ENCODE measurements at places on chromosomes 11 and 22. TPM values are rescaled to one million over a fixed set of nuclear protein-coding genes. Genes with fewer than 3 reads are reported as not detected.

DNA sequence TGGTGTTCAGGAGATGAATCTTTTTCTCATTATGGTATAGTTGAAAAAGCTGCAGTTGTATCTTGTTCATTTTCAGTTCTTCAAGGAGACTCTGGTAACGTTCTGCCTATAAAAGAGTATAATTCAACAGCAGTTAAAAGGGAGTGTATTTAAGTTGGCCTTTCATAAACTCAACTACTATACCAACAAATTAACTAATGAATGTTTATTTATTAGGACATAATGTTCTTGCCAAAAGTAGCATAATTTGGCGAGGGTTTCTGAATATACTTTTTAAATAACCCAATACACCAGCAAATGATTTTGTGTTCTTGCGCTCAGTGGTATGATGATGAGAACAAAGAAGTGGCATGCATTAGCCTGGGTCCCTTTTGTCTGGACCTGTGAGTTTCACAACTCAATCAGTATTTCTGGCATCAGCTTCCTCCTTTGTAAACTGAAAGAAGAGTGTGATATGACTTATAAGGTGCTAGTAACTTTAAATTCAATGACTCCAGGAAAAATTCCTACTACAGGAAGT, 10.9 kb downstream of the SMC1B start:
- H3K27me3 ChIP-seq: no peaks in the 10 kb centered on the region
- no peaks in the 10 kb centered on the region for H3K36me3 ChIP-seq
- no peak overlapping the region for H3K4me3 ChIP-seq
- no peaks in the 10 kb centered on the region for H3K4me1 ChIP-seq

DNA sequence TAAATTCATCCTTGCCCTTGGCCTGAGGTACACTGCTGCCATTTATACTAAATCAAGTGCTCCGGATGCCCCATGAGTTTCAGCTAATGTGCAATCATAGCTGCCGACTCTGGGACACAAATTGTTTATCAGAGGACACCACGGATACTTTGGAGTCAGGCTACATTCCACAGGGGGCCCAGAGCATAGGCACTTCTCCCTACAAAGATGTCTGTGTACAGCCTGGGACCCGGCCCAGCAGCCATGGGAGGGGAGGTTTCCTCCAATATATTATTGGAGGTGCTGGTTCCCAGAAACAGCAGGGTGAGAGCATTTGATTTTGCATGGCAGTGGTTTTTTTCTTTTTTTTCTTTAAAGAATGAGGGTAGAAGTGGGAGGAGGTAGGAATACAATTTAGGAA, 31.3 kb downstream of the HTR3B start:
- no peaks in the 10 kb centered on the region for H3K36me3 ChIP-seq
- no peak for ATAC-seq
- H3K4me1 ChIP-seq: no peaks in the 10 kb centered on the region
- H3K27ac ChIP-seq: no peak overlapping the region
- peaks cover 11% of the 10 kb centered on the region for H3K27me3 ChIP-seq

- H3K27ac ChIP-seq: no peak overlapping the region
- H3K4me3 ChIP-seq: no peak overlapping the region
- H3K4me1 ChIP-seq: no peaks in the 10 kb centered on the region
- no peaks in the 10 kb centered on the region for H3K36me3 ChIP-seq
These were observed 27.0 kb downstream of the SPATA19 start for GRCh38 chr11:133818302-133818701.

GRCh38 chr22:17862646-17863181, 88.4 kb upstream of the BID start:
- H3K27me3 ChIP-seq: no peaks in the 10 kb centered on the region
- H3K4me3 ChIP-seq: no peak overlapping the region
- ATAC-seq: no peak
- no peak overlapping the region for H3K27ac ChIP-seq
- H3K4me1 ChIP-seq: no peaks in the 10 kb centered on the region

- H3K27me3 ChIP-seq: no peaks in the 10 kb centered on the region
- H3K36me3 ChIP-seq: no peaks in the 10 kb centered on the region
- H3K4me1 ChIP-seq: no peaks in the 10 kb centered on the region
- H3K4me3 ChIP-seq: no peak overlapping the region
These were observed 45.0 kb downstream of the ST3GAL4 start for GRCh38 chr11:126400479-126400878.

DNA sequence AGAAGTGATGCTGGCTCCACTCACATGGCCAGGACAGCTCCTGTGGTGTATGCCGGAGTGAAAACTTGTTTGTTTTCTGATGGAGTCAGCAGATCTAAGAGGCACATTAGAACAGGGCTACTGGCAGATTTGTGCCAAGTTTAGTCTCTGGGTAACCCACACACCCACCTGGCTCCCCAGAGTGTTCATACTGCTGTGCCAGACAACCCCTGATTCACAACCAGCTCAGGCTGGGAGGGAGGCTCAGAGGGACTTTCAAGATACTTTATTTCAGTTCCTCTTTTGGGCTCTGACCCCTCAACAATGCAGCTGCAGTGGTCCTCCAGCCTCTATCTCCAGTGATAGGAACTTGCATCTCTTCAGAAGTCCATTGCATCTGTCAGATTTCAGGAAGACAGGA, 8.5 kb downstream of the NTM start:
- H3K36me3 ChIP-seq: no peaks in the 10 kb centered on the region
- no peak overlapping the region for H3K27ac ChIP-seq
- H3K4me1 ChIP-seq: no peaks in the 10 kb centered on the region

GRCh38 chr11:41065432-41065831, 394.0 kb downstream of the LRRC4C start:
- H3K36me3 ChIP-seq: no peaks in the 10 kb centered on the region
- H3K4me3 ChIP-seq: no peak overlapping the region
- ATAC-seq: no peak
- H3K27me3 ChIP-seq: no peaks in the 10 kb centered on the region
- no peaks in the 10 kb centered on the region for H3K4me1 ChIP-seq

- ATAC-seq: no peak
- H3K36me3 ChIP-seq: no peaks in the 10 kb centered on the region
- H3K4me3 ChIP-seq: peak overlapping the region; percentile 19
- peaks cover 26% of the 10 kb centered on the region for H3K4me1 ChIP-seq
These were observed 2.7 kb upstream of the GAB2 start for GRCh38 chr11:78420255-78420764.

- no peak overlapping the region for H3K27ac ChIP-seq
- no peak overlapping the region for H3K4me3 ChIP-seq
- H3K36me3 ChIP-seq: no peaks in the 10 kb centered on the region
- H3K27me3 ChIP-seq: peaks cover 12% of the 10 kb centered on the region
- no peaks in the 10 kb centered on the region for H3K4me1 ChIP-seq
These were observed 29.1 kb upstream of the KRTAP5-6 start for GRCh38 chr11:1667906-1668305.

- H3K4me3 ChIP-seq: no peak overlapping the region
- H3K27ac ChIP-seq: peak overlapping the region; percentile 51
- ATAC-seq: no peak
- no peaks in the 10 kb centered on the region for H3K27me3 ChIP-seq
These were observed 33.9 kb downstream of the ARHGAP1 start for GRCh38 chr11:46666516-46666915.

- H3K36me3 ChIP-seq: peaks cover 17% of the 10 kb centered on the region
- H3K4me1 ChIP-seq: peaks cover 5% of the 10 kb centered on the region
- no peaks in the 10 kb centered on the region for H3K27me3 ChIP-seq
These were observed 18.5 kb upstream of the STK33 start for GRCh38 chr11:8612522-8612921.

GRCh38 chr11:79179087-79179486, 261.7 kb downstream of the TENM4 start:
- H3K4me1 ChIP-seq: no peaks in the 10 kb centered on the region
- H3K36me3 ChIP-seq: no peaks in the 10 kb centered on the region
- no peak for ATAC-seq
- peaks cover 18% of the 10 kb centered on the region for H3K27me3 ChIP-seq

GRCh38 chr11:115579181-115579825, 75.1 kb upstream of the CADM1 start:
- H3K27me3 ChIP-seq: no peaks in the 10 kb centered on the region
- no peak overlapping the region for H3K27ac ChIP-seq
- no peaks in the 10 kb centered on the region for H3K4me1 ChIP-seq
- ATAC-seq: no peak

GRCh38 chr11:95605271-95605940, 184.2 kb downstream of the FAM76B start:
- no peaks in the 10 kb centered on the region for H3K4me1 ChIP-seq
- H3K27ac ChIP-seq: no peak overlapping the region
- no peaks in the 10 kb centered on the region for H3K36me3 ChIP-seq
- ATAC-seq: no peak

GRCh38 chr11:8297781-8298440, 34.2 kb upstream of the LMO1 start:
- no peaks in the 10 kb centered on the region for H3K4me1 ChIP-seq
- H3K27ac ChIP-seq: no peak overlapping the region
- peaks cover 21% of the 10 kb centered on the region for H3K27me3 ChIP-seq
- H3K36me3 ChIP-seq: no peaks in the 10 kb centered on the region
- H3K4me3 ChIP-seq: no peak overlapping the region
- ATAC-seq: no peak

DNA sequence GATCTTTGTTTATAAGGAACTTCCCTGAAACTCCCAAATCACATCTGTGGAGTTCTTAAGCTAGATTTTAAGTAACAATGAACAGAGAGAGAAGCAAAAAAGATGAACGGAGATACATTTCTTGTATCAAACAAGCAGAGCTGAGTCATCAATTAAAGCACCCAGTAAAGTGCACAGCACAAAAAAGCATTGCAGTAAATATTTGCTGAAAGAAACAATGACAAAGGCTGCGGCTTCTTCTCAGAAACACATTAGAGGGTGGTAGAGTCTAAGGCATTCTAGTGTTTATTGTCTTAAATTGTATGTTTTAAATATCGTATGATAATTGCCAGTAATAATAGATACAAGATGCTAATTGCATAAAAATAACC, 941.6 kb upstream of the CHORDC1 start:
- H3K27me3 ChIP-seq: no peaks in the 10 kb centered on the region
- H3K4me1 ChIP-seq: no peaks in the 10 kb centered on the region
- no peak for ATAC-seq
- H3K36me3 ChIP-seq: no peaks in the 10 kb centered on the region
- H3K27ac ChIP-seq: no peak overlapping the region

DNA sequence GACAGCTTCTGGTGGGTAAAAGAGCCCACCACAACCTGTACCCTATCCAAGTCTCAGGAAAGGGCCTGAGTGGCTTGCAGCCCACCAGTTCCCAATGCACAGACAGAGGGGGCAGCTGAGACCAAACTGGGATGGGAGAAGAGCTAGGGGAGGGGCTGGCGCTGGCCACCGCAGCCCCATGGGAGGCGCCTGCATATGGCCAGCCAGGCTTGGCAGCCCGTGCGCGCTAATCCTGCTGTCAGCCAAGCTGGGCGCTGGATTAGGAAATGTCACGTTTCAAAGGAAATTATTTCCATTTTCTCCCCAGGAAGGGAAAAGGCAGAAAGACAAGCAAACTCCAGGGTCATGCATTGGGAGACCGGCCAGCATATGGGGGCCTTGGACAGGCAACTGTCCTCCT, 236.8 kb downstream of the BUD13 start:
- peaks cover 30% of the 10 kb centered on the region for H3K27me3 ChIP-seq
- no peaks in the 10 kb centered on the region for H3K4me1 ChIP-seq
- H3K4me3 ChIP-seq: no peak overlapping the region
- ATAC-seq: no peak

DNA sequence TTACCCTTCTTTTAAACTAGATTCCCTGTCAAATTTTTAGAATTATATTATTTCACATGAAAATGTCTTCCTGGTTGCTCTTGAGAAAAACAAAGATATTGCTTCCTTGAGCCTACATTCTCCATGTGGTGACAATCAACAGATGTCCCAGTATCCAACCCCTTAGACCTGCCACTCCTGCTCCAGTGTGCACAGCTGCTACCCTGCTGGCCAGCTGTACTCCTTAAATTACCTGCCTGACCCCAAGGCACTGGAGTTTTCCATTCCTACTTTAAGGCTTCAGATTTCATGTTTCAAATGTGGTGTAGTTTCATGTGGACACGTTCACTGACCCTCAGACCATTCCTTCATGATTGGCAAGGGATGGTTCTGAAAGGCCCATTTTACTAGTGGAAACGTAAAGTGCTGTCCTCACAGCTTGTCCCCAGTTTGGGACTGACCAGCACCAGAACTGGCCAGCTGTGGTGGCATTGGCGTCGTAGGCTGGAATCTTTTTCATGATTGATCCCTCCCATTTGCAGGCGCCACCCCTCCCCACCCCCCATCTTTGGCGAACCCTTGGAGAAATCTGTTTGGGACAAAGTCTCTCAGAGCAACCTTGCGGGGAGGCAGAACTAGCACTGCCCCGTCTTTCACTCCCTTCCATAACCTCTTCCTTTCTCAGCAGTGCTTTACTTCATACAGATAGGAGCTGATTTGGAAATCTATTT, 123.5 kb downstream of the DBX1 start:
- H3K36me3 ChIP-seq: no peaks in the 10 kb centered on the region
- H3K27me3 ChIP-seq: peaks cover 7% of the 10 kb centered on the region

GRCh38 chr11:353179-353873, 16.0 kb upstream of the B4GALNT4 start:
- H3K27me3 ChIP-seq: no peaks in the 10 kb centered on the region
- peak overlapping the region; percentile 10 for H3K4me3 ChIP-seq
- no peak for ATAC-seq
- no peaks in the 10 kb centered on the region for H3K36me3 ChIP-seq

GRCh38 chr11:1744891-1745700, 5.3 kb downstream of the IFITM10 start:
- no peak for ATAC-seq

DNA sequence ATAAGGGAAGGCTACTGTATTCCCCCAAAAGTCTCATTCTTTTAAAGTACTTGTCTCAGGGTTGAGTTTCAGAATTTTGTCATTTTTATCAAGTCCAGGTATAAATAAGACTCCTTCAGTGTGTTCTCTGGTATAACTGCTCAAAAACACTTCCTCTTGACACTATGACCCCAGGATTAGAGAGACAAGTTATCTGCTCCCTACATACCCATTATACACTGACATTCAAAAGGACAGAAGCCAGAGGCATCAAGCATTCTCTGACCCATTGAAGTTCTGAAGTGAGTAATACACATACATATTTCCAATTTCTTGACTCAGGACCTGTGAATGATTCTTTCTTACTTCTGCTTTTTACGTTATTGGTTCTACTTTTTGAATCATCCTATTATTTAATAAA, 447.8 kb upstream of the CNTN5 start:
- H3K27ac ChIP-seq: no peak overlapping the region
- no peaks in the 10 kb centered on the region for H3K36me3 ChIP-seq
- no peaks in the 10 kb centered on the region for H3K27me3 ChIP-seq
- ATAC-seq: no peak
- H3K4me1 ChIP-seq: no peaks in the 10 kb centered on the region

GRCh38 chr22:27487600-27488452, 313.7 kb downstream of the MN1 start:
- H3K36me3 ChIP-seq: no peaks in the 10 kb centered on the region
- H3K27ac ChIP-seq: no peak overlapping the region
- H3K27me3 ChIP-seq: peaks cover 3% of the 10 kb centered on the region
- no peak for ATAC-seq
- no peak overlapping the region for H3K4me3 ChIP-seq

Gene LRP4
- 0.11 TPM for total RNA-seq

Gene RASL10A
- total RNA-seq: 0.61 TPM

Gene FGF19
- not detected for total RNA-seq

Gene TIMP3
- not detected for total RNA-seq

Gene SCN4B
- 0.09 TPM for total RNA-seq
